D721Med (cell line): ENCODE measurements at places on chromosomes 5 and 9.

DNA sequence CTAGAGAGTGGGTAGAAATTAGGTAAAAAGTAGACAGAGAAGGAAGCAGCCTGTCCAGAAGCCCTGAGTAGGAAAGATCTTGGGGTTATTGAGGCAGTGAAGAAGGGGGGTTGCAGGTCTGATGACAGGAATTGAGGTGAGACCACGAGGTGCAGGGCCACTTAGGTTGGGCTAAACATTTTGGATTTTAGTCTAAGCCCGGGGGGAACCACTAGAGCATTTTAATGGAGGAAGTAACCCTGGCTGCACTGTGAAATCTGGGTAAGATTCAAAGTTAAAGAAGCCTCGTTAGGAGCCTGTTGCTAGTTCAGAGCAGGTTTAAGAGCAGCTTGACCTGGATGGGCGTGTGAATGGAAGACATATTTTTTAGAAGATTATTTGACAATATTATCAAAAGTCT is 38.3 kb downstream of the MAP3K1 start:
- no peak for DNase-seq

DNA sequence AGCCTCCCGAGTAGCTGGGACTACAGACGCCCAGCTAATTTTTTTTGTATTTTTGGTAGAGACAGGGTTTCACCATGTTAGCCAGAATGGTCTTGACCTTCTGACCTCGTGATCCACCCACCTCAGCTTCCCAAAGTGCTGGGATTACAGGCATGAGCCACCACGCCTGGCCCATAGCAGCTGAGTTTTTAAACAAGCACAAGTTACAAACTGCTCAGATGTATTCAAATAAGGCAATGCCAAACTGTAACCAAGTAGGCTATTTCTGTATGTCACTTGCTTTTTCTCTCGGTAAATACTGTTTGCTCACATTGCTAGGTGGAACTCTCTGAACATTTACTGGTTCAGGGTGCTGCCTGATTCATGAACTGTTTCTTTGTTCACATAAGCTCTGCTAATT is 799.3 kb upstream of the NUDT12 start:
- DNase-seq = no peak

DNA sequence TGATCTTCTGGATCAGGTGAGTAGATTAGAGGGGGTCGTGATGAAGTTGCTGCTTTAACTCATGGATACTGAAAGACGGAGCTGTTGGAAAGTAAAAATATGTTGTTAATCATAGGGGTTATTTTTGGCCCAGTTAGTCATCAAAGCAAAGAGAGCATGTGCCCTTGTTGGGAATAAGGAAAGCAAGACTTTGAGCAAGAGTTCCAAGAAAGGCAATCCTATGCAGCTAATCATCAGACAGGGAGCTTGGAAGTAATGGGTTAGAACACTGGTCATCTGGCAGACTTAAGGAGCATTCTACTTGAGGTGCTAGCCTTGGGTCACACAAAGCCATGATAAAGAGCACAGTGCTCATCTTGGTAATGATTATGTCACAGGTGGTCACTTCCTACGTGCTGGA is 18.3 kb downstream of the ASPN start:
- no peak for DNase-seq

GRCh38 chr5:8461543-8461942 is 592.6 kb downstream of the MTRR start:
- DNase-seq = no peak

- no peak for DNase-seq
Observed at GRCh38 chr5:76495870-76496269, 92.8 kb downstream of the IQGAP2 start.

GRCh38 chr5:150119421-150120061 is 33.2 kb upstream of the CSF1R start:
- no peak for DNase-seq

- DNase-seq = no peak
Observed at GRCh38 chr5:175689147-175689991, 31.5 kb downstream of the HRH2 start.

DNA sequence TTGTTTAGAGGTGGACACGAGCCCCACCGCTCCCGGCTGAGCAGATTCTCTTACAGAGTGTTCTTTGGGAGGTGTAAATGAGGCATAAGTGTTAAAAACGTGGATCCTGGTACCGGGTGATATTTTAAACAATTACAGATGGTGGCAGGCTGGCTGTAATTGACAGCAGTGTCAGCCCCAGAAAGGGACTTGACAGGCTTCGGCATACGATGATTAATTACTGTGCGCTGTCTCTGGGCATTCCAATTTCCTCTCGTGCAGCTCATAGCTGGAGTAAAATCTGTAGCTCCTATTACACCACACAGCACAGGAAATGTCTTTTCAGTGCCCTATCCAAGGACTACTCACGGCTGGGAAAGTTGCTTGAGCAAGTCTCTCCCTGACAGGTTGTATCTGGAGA is 305.4 kb upstream of the IRX2 start:
- DNase-seq = no peak

DNA sequence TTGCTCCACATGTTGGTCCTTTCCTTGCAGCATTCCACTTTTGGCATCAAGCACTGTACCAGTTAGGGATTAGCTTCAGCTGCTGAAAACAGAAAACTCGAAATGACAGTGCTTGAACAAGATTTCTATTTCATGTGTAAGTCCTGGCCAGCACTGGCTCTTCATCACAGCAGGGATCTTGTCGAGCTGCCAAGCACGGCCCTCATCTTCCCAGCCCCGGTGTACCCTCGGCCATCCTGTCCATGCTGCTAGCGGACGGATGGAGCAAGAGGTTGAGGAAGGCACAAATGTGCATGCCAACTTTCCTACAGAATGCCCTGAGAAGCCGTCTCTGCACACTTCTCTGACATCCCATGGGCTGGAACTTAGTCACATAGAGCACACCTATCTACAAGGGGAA is 130.6 kb downstream of the TENT4A start:
- DNase-seq = no peak

GRCh38 chr9:82281066-82281465 is 292.5 kb downstream of the SPATA31D1 start:
- DNase-seq = no peak

GRCh38 chr5:6780802-6781391 is 67.7 kb downstream of the TENT4A start:
- DNase-seq = no peak

- DNase-seq = no peak
Observed at GRCh38 chr5:143781993-143782520, 29.9 kb upstream of the HMHB1 start.

DNA sequence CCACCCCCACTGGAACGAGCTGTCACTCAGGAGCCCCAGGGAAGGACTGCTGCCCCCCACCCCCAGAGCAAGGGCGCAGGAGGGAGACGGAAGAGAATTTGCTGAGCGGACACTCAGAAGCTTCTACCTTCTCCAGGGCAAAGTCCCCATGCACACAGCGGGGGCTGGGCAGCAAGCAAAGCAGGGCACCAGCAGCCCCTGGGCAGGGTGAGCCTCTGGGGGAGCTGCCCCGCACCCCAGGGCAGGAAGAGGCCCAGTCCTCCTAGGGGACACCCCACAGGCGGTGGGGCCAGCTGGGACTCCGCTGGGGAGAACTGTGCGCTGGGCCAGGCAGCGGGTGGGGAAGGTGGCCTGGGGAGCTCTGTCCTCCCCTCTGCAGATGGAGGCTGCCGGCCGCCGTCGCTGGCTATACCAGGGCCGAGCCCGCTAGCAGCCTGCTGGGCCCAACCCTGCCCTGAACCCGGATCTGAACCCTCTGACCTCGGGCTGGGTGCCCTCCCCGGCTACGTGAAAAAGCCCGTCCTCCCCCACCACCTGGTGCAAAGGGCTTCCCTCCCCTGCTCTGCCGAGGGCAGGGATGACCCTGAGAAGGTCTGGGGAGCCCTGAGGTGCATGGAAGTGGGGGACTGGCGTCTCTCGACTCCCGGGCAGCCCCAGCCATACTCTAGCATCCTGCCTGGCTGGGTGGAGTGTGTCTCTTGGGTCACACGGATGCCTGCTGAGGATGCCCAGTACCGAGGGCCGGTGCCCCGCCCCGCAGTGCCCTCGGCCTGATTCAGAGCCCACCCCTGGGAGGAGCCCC is 597 bp upstream of the SLC34A3 start:
- DNase-seq = no peak

DNA sequence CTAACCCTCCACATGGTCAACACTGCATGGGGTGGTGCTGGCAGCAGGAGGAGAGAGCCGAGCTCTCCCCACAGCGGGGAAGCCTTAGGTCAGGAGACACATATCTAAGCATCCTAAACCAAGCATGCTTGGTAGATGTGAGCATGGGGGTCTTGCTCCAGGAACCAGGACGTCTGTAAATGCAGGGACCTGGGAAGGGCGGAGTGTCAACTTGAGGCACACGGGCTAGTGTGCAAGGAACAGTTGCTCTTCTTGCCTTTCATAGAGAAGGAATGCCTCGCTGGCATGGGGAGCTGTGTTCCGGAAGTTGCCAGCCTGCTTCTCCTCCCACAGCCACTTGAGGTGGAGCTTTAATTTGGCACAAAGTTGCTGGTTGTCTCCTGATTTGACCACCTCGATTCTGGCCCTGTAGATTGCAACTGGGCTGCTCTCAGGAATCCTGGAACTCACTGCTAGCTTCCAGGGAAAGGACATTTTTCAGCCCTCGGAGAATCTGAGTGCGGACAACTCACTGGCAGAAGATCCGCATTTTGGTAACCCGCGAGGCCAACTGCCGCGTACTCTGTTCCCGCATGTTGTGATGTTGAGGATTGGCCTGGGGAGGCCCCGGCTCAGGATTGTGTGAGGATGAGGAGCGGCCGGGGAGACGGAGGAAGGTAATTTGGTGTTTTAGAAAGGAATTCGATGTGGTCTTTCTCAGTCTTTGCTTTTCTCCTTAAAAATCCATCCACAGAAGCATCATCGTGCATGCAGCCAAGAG is 370.3 kb upstream of the IRX1 start:
- DNase-seq = no peak

GRCh38 chr5:174900240-174900865 is 176.0 kb downstream of the MSX2 start:
- no peak for DNase-seq

DNA sequence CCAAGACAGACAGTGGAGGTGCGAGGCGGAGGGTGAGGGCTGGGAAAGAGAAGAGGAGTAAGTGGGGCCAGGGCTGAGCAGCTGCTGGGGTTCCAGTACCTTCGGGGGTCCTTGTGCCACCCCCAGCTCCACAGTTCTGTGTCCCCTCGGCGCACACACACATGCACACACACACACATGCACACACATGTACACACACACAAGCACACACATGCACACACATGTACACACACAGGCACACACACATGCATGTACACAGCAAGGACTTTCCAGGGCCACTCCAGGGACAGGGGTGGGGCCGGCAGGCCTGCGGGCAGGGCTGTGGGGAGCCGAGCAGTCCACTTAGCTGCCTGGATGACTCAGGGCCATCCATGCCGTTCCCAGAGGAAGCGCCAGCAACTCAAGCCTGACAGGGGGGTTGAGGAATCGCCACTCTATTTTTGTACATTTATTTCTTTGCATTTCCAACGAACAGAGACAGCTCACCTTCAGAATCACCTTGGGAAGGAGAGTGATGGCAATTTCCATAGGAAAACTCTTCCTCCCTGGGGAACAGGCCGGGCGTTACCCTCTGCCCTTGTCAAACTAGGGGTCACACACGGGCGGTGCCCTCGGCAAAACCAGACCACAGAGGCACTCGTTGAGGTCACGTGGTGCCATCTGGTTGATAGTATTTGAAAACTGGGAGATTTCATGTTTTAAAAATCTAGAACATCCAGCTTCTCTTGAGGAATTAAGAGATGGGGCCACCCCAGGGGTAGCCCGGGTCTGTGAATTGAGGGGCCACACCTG is 135.7 kb downstream of the ADAMTS2 start:
- no peak for DNase-seq

- no peak for DNase-seq
Observed at GRCh38 chr5:142749321-142749720, 20.9 kb upstream of the ARHGAP26 start.

GRCh38 chr5:79448336-79448735 is 65.6 kb downstream of the HOMER1 start:
- no peak for DNase-seq

GRCh38 chr5:171357843-171358242 is 29.8 kb upstream of the NPM1 start:
- DNase-seq = no peak

- no peak for DNase-seq
Observed at GRCh38 chr9:5095795-5096194, 89.6 kb downstream of the INSL6 start.

GRCh38 chr9:34034698-34035065 is 14.0 kb downstream of the UBAP2 start:
- no peak for DNase-seq

- DNase-seq = no peak
Observed at GRCh38 chr9:125486152-125486508, 220.9 kb downstream of the MAPKAP1 start.

DNA sequence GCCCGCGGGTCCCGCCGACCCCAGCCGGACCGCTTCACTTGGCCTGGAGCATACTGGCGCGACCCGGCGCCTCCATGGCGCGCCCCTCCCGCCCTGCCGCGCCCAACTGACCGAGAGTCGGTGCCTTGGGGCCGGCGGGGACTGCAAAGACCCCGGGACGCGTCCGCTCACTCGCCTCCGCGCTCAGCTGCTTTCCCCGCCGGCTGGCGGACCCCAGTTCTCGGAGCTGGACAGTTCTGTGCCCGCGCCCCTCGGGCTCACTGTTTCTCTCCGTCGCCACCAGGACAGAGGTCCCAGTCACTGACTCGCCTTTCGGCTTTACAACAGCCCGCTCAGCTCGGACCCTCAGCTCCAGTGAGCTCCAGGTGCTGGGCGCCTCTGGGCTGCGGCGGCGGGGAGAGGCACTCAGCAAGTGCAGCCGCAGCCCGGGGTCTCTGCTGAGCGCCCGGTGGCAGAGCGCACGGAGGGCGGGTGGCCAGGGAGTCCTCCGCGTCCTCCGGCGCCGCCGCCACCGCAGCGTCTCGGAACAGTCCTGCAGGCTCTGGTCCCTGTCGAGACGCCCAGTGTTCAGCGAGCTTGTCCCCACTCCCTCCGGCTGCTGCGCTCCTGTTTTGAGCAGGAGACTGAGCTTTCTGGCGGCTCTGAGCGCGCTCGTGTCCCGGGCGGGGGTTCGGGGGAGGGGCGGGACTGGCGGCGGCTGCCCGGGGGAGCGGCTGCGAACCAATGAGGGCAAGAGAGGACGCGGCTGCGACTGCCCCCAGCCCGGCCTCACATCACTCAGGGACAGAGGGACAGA is at the start of gene SMIM32:
SMIM32 (minus strand) TSS at position 637 of the 796 bp plus-strand sequence. CDS start 638 bp downstream, outside the sequence.
- no peak for DNase-seq

- no peak for DNase-seq
Observed at GRCh38 chr5:147063943-147064342, 170.9 kb upstream of the STK32A start.

GRCh38 chr5:165003283-165003682 is 1497.9 kb downstream of the MAT2B start:
- DNase-seq = no peak

GRCh38 chr5:117652958-117653280 is 1078.3 kb upstream of the SEMA6A start:
- DNase-seq = no peak

DNA sequence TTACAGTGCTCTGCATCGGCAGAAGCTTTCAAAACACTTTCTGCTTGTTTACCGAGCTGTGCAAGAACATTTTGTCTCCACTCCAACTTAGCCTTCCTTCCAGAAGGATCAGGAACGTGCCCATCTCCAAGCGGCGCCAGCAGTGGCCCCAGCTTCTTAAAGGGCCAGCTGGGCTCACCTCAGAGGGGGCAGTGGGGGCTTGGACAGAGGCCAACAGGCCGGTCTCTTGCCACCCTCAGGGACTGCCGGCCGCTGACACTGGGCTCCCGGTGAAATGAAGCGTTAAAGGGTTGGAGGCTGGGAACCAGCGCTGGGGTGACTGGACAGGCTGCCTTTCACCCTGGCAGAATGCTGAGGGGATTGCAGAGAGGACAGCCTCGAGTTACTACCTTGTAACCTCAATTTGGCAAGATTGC is 67.0 kb upstream of the RNU6ATAC start:
- no peak for DNase-seq
